Activated CD4-positive, alpha-beta T cell treated with anti-CD3 and anti-CD28 coated beads for 48 hours (primary cell): ENCODE measurements at places on chromosomes 7 and 10.

DNA sequence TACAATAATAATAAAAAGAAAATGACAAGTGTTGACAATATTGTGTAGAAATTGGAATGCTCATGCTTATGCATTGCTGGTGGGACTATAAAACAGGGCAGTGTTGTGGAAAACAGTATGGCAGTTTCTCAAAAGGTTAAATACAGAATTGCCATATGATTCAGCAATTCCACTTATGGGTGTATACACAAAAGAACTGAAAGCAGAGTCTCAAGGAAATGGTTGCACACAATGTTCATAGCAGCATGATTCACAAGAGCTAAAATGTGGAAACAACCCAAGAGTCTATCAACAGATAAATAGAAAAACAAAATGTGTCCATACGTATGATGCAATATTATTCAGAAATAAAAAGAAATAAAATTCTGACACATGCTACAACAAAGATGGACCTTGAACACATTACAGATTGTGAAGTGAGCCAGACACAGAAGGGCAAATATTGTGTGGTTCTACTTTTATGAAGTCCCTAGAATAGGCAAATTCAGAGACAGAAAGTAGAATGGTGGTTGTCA, 64.8 kb upstream of the GRM8 start:
- DNase-seq: no peak

- DNase-seq: no peak
Observed at GRCh38 chr7:54946271-54946670, 72.5 kb upstream of the EGFR start.

DNA sequence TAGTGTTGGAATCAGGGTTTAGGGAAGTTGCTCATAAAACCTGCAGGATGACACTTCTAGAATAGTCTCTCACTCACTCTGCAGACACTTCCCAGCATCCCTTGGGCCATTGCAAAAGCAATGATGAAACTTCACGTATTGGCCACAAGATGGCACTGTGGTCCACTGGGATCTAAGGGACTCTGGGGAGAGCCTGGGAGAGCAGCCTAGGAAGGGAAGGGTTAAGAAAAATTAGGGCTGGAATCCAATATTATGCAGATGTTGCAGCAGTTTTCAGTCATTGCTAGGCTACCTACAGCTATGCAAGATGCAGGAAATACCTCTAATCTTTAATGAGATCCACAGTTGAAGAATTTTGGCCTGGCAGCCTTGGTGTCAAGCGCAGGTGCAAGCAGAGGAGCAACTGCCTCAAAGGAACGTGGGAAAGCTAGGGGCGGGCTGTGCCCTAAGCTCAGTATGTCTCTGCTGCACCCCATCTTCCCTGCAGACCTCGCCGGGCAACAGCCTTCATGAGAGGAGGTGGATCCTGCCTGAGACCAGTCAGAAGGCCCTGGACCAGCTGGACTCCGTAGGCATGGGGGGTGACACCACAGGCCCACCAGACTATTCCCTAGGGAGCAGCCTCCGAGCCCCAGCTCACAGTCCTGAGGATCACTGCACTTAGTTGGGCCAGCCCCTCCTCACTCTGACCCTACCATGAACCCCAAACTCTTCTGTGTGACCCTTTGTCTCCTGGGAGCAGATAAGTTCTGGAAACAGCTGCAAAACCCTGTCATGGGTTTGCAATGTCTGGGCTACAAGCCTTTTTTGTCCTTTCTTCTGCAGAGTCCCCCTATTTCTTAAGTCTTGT, 127.9 kb upstream of the PRSS58 start:
- DNase-seq: peak; percentile 60

- DNase-seq: no peak
Observed at GRCh38 chr10:104052431-104052830, 33.2 kb downstream of the COL17A1 start.

DNA sequence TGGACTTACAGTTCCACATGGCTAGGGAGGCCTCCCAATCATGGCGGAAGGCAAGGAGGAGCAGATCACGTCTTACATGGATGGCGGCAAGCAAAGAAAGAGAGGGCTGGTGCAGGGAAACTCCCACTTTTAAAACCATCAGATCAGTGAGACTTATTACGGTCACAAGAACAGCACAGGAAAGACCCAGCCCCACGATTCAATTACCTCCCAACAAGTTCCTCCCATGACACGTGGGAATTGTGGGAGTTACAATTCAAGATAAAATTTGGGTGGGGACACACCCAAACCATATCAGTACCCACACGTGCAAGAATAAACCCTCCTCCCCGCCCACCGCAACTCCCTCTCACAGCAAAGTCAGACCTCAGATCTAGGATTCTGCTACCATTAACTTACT, 4.5 kb upstream of the AIFM2 start:
- DNase-seq: no peak

GRCh38 chr7:31345421-31345820, 4.9 kb upstream of the NEUROD6 start:
- DNase-seq: no peak

- DNase-seq: no peak
Observed at GRCh38 chr7:139271718-139272628, 40.9 kb downstream of the UBN2 start.

DNA sequence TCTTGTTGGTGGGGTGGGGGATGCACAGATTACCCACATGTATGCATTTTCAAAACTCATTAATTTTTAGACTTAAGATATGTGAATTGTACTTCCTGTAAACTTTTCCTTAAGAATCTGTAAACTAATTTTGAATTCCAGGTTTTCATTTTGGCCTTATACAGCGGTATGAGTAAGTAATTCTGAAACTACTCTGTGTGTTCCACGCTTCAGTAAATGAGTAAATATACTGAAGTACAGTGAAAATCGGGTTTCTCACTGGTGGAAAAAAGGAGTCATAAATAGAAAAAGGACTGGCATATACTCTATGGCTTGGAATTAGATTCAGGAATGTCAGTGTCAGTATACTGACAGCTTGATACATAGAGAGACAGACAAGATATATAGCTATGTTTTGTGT, 72.8 kb downstream of the CTTNBP2 start:
- DNase-seq: no peak

DNA sequence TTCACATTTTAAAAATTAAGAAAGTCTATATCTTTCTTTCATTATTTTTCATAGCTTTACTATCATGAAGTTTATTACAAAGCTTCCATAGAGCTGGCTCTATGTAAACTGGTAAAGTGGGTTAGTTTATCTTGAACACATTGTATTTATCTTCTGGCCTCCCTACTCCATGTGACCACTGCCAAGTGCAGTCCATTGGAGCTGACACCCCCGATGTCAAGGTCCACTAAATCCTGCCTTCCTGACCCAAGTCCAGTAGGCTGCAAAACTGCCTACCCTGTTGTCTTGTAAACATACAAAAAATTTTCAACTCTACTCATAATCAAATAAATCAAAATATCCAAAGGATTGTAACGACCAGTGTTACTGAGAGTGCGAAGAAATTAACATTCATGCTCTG, 10.2 kb downstream of the DNAJC12 start:
- DNase-seq: no peak

- DNase-seq: no peak
Observed at GRCh38 chr10:75168275-75168674, 42.3 kb upstream of the VDAC2 start.

DNA sequence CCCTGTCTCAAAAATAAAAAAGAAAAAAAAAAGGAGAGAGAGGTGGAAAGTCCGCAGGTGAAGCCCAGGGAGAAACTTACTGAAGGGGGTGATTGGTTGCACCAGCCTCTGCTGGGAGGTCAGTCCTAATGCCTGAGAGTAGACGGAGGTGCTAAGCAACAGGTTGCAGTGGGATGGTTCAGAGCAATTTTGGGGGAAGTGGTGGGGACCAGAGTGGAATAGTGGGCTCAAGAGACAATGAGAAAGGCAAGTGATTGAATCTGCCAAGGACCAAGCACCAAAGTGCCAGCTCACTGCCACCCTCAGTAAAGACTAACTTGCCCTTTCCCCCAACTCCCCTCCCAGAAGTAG, 90.2 kb upstream of the GTF2I start:
- no peak for DNase-seq

DNA sequence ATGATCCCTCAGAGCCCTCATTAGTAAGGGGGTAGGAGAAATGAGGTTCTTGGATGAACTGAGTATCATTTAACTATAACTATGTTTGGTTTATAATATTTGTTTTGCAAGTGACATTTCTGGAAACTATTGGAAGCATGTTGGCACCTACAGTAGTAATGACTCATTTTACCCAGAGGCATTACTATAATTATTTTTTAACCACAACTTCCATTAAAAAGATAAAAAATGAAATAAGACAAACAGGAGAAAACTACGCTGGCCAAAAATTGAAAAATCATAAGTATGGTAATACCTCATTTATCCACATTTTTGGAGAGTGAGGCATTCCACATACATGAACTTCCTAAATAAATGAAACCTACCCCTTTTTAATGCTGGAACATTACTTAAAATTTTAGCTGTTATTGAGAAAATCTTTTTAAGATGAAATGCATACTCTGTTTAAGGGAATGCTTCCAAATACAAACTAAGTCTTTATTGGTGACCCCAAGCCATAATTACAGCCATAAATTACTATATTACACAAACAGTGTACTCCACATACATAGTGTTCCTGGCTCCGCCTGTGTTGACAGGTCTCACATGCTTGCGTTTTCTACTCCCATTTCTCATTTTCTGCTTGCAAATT, 84.6 kb upstream of the CAPZA2 start:
- no peak for DNase-seq

- no peak for DNase-seq
Observed at GRCh38 chr7:26307226-26307625, 15.6 kb downstream of the SNX10 start.
